ENCODE measurements at places on chromosomes 2 and 18.

- no peak for DNase-seq
Observed at GRCh38 chr2:239305222-239305575, 95.6 kb downstream of the HDAC4 start.

- DNase-seq, result no peak
Observed at GRCh38 chr2:112623913-112624777, 21.6 kb upstream of the SLC20A1 start.

DNA sequence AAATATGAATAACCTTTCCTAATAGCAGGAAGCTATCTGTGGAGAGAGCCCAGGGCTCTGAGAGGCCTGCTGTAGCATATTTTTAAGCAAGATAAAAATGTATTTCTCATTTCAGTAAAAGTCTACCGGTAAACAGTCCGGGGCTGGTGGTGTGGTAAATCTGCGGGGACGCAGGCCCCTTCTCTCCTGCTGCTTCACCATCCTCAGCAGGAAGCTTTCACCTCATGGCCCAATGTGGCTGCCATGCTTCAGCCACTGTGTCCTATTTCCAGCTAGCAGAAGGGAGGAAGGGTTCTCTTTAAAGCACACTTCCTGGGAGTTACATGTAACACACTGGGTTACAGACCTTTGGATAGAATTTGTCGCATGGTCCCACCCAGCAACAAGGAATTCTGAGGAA lies 79.5 kb upstream of the ODC1 start:
- DNase-seq, result no peak

DNA sequence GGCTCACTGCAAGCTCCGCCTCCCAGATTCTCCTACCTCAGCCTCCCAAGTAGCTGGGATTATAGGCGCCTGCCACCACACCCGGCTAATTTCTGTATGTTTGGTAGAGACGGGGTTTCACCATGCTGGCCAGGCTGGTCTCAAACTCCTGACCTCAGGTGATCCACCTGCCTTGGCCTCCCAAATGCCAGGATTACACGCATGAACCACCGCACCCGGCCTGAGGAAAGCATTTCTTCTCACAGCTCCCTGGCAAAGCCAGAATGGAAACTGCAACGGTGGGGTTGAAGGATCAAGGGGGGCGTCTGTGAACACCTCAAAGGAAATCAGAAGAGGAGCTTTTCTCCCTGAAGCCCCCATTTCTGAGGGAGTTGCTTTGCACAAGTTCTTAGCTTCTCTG lies 11.2 kb upstream of the TEX51 start:
- DNase-seq, result no peak

DNA sequence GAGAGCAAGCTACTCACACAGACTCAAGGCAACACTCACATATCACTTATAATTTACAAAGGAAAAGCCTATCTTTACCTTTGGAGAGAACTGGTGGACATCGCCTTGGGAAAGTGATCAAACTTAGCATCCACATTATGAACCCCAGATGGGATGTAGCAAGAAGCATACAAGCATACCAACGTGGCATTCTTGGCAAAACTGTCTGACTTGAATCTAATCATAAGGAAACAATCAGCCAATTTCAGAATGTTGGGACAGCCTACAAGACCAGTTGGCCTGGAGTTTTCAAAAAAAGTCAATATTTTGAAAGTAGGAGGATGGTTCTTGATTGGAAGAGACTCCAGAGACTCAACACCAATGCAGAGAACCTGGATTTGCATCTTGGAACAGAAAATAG lies 79.1 kb upstream of the PMAIP1 start:
- DNase-seq, result no peak

GRCh38 chr2:221465776-221466175 lies 106.3 kb downstream of the EPHA4 start:
- no peak for DNase-seq

Data from NCI-H345 (cell line).